ENCODE measurements at places on chromosomes 16 and 17.

GRCh38 chr17:20313306-20313705, 154.0 kb downstream of the LGALS9B start:
- DNase-seq: no peak

DNA sequence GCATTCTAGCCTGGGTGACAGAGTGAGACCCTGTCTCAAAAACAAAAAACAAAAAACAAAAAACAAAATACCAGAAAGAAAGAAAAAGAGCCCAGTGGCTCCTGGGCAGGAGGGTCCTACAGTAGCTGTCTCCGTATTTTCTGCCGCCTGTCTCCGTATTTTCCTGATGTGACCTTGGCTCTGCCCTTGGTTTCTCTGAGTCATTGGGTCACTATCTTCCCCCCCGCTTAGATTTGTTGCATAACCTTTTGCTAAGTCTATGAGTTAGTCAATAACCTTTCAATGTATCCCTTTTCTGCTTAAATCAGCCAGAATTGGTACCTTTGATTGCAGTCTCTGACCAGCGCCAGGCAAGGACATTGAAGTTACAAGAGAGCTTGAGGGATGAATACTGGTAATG, 36.9 kb downstream of the MIS12 start:
- no peak for DNase-seq

DNA sequence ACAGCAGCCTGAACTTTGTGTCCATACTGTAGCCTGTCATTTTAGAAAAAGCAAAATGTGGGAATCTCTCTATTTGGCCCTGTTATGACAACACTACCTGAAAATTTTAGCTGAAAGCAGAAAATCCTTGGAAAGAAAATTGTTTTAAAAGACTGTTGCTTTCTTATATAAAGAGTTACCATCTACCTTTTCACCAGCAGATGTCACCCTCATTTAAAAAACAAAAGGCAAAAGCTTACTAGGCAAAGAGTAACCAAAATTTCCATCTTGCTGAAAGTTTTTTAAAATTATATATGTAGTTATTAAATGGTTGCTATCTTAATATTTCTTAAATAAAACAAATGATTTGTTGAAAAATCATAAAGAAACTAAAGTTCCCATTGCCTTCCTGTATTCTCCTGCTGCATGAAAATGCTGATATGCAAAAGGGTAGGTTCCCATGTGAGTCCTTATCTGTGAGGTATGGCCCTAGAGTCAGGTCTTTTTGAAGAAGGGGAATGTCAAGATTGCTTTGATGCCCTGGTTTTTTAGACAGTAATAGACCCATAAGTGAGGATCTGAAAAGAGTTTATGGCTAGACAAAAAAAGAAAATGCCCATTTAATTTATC, 61.0 kb downstream of the TNRC6C start:
- peak; percentile 38 for DNase-seq

DNA sequence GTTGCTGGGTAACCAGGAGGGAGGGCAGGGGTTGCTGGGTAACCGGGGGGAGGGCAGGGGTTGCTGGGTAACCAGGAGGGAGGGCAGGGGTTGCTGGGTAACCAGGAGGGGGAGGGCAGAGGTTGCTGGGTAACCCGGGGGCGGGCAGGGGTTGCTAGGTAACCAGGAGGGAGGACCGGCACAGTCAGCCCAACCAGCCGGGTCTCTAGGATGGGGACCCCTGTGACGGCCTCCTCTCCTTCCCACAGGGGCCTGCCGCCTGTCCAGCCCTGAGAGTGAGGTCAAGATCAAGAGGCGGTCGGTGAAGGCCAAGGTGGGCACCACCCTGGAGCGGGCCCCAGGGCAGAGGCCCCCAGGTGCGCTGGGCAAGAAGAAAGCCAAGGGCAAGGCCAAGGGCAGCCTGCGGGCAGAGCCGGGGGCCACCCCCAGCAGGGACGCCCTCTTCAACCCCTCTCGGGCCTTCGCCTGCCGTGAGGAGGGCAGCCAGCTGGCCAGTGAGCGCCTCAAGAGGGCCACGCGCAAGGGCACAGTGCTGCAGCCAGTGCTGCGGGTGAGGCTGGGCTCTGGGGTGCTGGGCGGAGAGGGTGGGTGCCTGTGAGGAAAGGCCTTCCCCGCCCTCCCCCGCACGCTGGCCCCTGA, 54.6 kb downstream of the ACTG1 start:
- no peak for DNase-seq

- DNase-seq: peak; percentile 54
Measured at GRCh38 chr17:59311051-59311468, 20.4 kb upstream of the YPEL2 start.

GRCh38 chr17:29078183-29079045, 35.5 kb downstream of the PIPOX start:
- peak; percentile 92 for DNase-seq

DNA sequence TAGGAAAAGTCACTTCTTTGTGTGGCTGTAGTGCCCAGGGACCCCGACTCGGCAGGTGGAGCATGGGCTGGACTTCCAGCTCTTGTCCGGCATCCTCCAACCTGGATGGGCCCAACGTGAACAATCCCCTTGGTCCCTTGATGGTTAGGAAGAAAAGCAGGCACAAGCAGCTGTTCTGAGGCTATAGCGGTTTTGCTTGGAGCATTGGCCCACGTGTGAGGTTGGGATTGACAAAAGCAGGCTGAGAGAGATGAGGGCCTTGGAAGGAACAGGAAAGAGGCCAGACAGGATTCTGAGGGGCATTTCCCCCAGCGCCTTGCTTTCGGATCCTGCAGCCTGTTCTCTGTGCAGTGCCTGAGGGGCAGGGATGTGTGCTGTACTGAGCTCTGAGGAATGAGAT, 28.1 kb downstream of the SCNN1B start:
- no peak for DNase-seq

DNA sequence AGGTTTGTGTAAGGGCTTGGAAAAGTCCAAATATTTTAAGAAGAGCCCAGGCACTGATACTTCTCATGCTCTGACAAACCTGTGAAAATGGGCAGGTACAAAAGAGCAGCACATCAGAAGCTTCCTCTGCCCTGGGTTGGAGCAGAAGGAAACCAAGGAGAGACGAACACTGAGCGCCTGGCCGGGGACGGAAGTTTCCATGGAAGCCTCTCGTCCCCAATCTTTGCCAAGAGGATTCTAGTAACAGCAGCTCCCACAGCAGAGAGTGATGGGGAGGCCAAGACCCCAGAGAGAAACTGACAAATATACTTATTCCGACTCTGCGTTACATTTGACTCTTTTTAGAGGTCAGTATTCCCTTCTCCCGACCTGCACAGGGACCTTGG, 268.5 kb downstream of the C16orf95 start:
- no peak for DNase-seq

GRCh38 chr17:73974536-73974935, 228.9 kb upstream of the RPL38 start:
- DNase-seq: no peak

DNA sequence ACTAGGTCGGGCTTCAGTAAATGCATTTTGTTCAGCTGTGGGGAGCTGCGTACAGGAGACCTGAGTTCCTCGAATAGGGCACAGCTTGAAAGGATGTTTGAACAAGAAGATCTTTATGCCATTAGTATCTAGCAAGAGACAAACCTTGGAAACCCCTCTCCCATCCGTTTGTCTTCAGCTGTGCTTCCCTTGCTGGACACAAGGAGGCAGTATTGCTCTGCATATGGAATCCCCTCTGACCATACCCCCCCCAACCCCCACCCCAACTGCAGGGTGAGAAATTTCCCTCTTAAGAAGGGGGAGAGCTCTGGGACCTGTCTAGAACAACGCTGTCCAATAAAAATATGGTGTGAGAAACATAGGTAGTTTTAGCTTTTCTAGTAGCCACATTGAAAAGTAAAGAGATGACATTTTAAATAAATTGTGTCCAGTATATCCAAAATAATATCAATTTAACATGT, 1.6 kb downstream of the MRM1 start:
- DNase-seq: peak; percentile 50

DNA sequence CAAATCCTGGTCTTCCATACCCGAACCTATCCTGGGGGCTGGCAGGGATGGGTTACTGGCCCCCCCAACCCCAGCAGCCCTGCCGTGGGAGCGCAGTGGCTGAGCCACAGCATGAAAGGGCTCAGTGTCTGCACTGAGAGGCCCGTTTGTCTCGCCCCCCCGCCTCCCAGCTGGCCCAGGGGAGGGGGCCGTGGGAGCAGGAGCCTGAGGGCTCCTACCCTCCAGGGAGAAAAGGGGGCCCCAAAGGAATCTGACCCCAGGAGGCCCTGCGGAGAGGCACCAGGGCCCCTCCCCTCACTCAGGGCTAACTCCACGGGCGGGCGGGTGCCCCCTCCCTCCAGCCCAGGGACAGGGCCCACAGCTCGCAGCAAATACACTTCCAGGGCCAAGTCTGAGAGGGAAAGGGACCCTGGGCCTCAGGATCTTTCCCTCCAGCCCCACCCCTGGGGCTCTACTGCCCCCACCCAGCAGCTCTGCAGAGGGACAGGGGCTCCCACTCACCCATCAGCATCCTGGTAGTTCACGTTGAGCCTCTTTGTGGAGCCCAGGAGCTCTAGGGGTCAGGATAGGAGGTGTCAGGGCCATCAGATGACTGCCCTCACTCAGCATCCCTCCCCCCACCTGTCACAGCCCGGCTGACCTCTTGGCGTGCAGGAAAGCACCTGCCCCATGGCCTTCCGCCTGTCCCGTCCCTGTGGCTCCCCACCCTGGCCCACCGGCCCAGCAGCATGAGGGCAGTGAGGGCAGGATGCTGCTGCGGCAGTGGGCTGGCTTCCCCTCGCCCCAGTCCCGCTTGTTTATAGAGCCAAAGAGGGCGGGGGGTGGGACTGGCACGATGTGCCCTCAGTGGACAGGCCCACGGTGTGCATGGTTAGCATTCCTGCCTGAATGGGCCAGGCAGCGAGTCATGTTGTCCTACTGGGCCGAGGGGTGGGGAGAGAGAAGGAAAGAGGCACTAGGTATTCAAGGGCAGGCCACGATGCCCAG, 7.3 kb downstream of the CASKIN2 start:
- no peak for DNase-seq

- DNase-seq: peak; percentile 10
Measured at GRCh38 chr16:19843371-19843770, 41.3 kb downstream of the GPRC5B start.

- DNase-seq: no peak
Measured at GRCh38 chr16:28279006-28279405, 13.3 kb upstream of the SBK1 start.

- no peak for DNase-seq
Measured at GRCh38 chr16:5010576-5011329, 23.0 kb downstream of the NAGPA start.

GRCh38 chr17:80455784-80456183, 20.6 kb downstream of the NPTX1 start:
- no peak for DNase-seq

GRCh38 chr16:9122969-9123368, 31.5 kb downstream of the HAPSTR1 start:
- no peak for DNase-seq

DNA sequence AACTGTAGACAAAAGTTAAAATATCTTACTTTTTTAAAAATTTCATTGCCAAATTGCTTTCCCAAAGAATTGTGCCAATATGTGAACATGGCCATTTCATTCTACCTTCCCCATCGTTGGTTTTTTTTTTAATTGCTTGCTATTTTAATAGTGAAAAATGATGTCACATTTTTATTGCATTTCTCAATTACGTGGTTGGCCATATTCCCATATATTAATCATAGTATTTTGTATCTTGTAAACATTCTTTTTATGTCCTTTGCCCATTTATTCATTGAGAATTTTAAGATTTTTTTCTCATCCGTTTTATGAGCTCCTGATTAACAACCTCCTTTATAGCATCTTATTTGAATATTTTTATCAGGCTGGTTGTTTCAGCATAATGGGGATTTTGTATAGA, 7.2 kb downstream of the OMG start:
- no peak for DNase-seq

GRCh38 chr16:67156143-67156844, 3.4 kb downstream of the TRADD start:
- DNase-seq: no peak

DNA sequence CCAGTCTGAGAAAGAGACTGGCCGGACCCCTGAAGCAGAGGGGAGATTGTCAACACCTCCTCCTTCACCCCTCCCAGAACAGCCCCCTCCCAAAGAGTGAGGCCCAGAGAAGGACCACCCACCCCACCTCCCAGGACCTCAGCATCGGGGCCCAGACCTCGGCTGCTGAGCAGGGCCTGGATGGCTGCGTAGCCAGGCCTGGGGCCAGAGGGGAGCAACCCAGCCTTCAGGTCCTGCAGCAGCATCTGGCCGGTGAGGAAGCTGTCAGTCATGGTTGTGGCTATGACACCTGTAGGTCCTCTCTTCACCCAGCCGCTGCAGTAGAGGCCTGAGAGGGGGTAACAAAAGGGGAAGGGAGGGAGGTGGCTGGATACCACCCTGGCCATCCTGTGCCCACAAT, 3.2 kb upstream of the GRIN2C start:
- no peak for DNase-seq

DNA sequence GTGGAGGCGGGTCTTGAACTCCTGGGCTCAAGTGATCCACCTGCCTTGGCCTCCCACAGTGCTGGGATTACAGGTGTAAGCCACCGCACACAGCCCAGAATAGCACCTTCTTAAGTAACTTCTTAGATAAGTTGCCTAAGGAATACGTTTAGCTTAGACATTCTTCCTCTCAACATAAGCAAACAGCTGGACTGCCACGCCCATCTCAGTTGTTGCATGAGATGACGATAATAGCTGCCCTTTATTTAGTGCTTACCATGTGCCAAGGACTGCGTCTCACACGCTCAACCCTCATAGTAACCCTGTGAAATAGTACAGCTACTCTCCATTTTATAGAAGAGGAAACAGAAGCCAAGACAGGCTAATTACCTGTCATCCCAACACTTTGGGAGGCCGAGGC, 11.8 kb downstream of the HASPIN start:
- no peak for DNase-seq

GRCh38 chr17:61464130-61464842, 12.1 kb downstream of the TBX4 start:
- no peak for DNase-seq

- DNase-seq: no peak
Measured at GRCh38 chr17:55300479-55301290, 35.9 kb downstream of the HLF start.

DNA sequence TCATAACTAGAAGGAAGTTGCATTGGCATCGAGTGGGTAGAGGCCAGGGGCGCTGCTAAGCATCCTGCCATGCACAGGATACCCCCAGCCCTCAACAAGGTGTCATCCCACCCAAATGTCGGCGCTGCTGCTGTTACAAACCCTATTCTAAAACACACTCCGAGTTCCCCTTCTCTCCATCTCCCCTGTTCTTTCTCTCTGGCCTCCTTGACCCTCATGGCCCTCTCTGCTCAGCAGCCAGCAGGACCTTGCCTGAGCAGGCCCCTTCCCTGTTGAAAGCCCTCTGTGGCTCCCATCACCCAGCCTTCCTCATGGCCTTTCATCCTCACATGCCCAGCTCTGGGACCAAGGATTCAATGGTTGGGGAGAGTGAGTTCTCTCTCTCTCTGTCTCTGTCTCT, 22.3 kb upstream of the CACNG5 start:
- DNase-seq: no peak
